M059J (cell line): ENCODE measurements at places on chromosomes 1 and 21. TPM values are rescaled to one million over a fixed set of nuclear protein-coding genes. Genes with fewer than 3 reads are reported as not detected.

Gene COG2
- 14.5 and 23.2 TPM in 2 replicates for total RNA-seq

Gene HCN3
- total RNA-seq = 0.66 and 1.7 TPM in 2 replicates

Gene MTARC1
- total RNA-seq = 0.59 and 1.7 TPM in 2 replicates

Gene REN
- total RNA-seq = 0.25 and 2.2 TPM in 2 replicates

Gene MAP1LC3C
- not detected in 2 replicates for total RNA-seq

Gene TAF13
- total RNA-seq = 73.4 and 97.8 TPM in 2 replicates

GRCh38 chr1:7644961-7645750 lies 125.9 kb upstream of the VAMP3 start:
- peak; percentile 37 for DNase-seq

DNA sequence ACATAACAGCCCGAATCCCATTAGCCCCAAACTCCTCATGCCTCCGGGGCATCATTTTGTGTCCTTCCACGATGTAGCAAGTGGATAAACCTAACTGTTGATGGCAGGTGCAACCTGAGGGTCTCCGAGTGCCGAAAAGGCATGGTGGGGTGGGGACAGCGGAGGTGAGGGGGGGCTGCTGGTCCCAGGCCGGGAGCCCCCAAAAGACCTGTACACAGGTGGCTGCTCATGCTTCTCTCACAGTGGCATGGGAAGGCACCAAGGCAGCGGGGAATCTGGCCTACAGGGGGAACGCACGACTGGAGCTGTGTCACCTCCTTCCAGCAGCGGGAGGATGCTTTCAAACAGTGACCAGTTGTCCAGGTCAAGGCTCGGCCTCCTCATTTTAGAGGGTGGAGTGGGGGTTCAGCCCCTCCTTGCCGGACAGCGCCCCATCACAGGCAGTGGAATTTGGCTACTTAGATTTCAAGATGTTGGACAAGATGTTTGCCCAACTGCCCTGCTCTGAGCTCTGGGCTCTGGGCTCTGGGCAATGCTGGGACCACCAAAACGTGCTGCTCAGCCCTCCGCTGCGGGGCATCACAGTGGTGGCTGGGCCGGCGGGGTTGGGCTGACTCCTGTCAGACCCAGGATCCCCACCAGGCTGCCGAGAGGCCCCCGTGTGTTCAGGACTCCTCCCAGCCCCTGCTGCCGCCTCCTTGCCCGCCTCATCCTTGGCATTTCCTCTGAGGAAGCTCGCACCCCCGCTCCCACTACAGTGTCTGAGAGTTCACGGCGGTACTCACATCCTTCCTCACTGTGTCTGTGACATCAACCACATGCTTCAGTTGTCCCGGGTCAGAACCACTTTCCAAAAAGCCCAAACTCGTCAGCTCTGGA lies 7.6 kb downstream of the DNMT3L start:
- no peak for DNase-seq

DNA sequence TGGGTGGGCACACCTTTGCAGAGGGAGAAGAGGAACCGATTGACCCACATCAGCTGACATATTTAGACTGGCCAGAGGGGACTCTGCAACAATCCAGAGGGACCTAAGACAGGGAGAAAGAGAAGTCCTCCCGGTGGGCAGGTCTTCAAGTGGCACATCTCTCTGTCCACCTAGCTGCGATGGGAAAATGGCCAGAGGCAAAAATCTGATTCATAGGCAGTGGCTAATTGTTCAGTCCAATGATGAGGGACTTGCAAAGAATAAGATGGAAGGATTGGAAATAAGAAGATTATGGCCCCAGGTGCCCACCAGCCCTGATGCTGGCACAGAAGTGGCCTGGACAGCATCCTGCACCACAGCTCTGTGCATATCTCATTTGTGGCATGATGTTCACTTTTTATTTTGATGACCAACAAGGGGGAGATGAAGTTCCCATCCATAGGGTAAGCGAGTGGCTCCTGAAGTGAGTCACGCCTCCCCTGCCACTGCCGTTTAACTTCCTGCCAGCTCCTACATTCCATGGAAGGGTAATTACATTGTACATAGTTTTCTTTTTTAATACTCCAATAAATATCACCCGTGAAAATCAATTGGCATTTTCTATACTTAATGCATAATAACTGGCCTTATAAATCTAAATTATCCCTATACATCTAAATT lies 659.6 kb downstream of the MATN1 start:
- DNase-seq = peak; percentile 74

- no peak for DNase-seq
These were observed 14.7 kb downstream of the OBSCN start for GRCh38 chr1:228222548-228222947.

GRCh38 chr1:2414297-2414958 lies 2.1 kb upstream of the PEX10 start:
- peak; percentile 50 for DNase-seq

GRCh38 chr1:232737917-232738316 lies 67.3 kb upstream of the MAP10 start:
- no peak for DNase-seq

GRCh38 chr1:150696590-150696989 lies 364 bp downstream of the GOLPH3L start:
- DNase-seq = peak; percentile 5

DNA sequence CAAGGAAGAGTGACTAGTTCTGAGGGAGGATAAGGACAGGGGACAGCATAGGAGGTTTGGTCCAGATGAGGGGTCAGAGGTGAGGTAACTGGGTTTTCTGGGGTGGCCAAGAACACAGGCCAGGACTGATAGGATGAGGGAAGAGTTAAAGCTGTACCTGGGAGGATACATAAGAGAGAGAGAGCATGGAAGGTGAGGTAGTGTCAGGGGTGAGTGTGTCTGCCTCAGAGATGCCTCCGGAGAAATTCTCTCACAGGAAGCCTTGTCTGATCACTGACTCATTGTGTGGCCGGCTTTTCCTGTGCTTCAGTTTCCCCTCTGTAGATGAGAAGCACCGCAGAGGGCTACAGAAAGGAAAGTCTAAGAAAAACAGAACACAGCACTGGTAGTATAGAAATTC lies 40.2 kb downstream of the FASLG start:
- peak; percentile 85 for DNase-seq
